ENCODE measurements at places on chromosomes 11 and 22.

GRCh38 chr11:44112091-44112821 lies 16.8 kb downstream of the EXT2 start:
- DNase-seq: no peak

DNA sequence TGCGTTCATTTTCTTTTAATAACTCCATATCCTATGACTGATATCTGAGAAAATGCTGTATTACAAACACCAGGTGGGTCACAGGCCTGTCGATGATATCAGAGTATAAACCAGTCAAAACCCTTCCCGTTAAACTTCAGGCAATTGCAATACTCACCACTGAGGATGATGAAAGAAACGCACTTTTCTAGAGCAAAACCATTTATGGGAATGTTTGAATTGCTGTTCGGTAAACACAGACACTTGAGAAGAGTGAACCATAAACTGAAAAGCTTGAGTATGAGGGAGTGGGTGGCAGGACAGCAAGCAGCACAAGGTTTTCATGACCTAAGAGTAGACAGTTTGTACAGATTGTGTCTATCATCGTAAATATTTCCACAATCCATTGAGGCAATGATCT lies 139.8 kb upstream of the CEP126 start:
- DNase-seq: no peak

GRCh38 chr11:76615950-76616349 lies 54.6 kb downstream of the LRRC32 start:
- DNase-seq: no peak

DNA sequence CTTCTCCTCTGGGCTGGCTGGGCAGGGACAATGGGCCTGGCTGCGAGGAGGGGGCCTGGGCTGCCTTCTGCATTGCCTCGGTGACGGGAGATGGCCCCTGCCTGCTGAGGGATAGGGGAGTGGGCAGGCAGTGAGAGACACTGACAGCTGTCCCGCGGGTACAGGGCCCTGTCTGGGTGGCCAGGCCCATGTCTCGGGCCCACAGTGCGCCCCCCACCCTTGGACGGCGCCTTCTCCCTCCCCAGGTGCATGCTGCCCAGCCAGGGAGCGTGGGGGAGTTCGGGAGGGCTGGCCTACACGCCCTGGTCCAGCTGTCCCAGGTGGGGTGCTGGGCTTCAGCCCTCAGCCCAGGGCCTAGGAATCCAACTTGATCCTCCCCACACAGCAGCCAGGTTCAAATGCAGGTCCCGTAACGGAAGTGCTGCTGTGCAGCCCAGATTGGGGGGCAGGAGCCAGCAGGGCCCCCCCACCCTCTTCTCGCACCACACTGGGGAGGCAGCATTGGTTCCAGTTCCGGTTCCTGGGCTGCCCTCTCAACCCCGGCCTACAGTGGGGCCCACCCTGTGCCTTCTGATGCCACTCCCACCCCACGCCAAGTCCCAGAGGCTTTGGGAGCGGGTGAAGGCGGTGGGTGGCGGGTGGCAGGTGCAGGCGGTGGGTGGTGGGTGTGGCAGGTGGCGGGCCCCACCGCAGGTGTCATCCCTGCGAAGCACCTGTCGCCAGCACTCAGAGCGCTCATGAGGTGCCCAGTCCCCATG lies 7.3 kb upstream of the TSSC4 start:
- no peak for DNase-seq

DNA sequence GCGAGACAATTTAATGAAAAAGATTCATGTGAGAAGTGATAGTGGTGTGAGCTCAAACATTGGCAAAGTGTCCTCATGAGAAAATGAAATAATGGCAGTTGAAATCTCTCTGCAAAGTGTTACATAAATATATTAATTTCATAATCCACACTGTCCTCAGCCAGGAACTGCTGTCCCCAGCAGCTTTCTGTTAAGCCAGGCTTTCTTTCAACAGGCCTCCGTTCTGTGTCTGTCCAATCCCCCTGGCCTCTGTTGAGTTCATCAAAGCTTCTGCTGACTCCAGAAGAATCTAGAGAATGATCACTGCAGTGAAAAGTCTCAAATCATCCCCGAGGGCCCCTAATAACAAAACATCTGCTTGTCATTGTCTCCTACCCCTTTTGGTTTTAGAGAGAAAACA lies 10.0 kb upstream of the ASCC2 start:
- no peak for DNase-seq

- no peak for DNase-seq
Observed at GRCh38 chr11:62688491-62688890, 839 bp downstream of the LRRN4CL start.

- DNase-seq: peak; percentile 40
Observed at GRCh38 chr11:120272303-120272702, 32.4 kb downstream of the POU2F3 start.

- DNase-seq: no peak
Observed at GRCh38 chr11:67277231-67277961, 11.1 kb downstream of the GRK2 start.

DNA sequence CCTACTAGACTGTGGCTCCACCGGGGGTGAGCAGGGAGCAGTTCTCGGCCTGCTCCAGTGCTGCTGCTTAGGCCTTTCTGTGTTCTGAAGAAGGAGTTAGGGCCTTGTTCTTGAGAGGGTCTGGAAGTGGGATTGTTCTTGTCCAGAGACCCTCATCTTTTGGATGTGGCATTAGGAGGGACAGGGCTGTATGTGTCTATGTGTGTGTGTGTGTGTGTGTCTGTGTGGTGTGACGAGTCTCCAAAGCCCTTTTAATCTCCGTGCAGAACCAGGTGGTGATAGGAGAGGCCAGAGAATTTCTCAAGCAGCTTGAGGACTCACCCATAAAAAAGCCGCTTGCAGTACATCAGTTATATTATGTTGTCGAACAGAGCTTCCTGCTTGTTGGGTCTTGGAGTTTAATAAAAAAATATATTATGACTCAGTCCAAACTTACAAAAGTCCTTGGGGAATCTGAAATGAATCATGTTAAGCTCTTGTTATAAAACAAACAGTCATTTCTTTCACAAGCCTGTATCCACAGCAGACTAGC lies 196.5 kb downstream of the TENM4 start:
- DNase-seq: peak; percentile 70

GRCh38 chr22:49964136-49965090 lies 3.8 kb downstream of the PIM3 start:
- DNase-seq: no peak

DNA sequence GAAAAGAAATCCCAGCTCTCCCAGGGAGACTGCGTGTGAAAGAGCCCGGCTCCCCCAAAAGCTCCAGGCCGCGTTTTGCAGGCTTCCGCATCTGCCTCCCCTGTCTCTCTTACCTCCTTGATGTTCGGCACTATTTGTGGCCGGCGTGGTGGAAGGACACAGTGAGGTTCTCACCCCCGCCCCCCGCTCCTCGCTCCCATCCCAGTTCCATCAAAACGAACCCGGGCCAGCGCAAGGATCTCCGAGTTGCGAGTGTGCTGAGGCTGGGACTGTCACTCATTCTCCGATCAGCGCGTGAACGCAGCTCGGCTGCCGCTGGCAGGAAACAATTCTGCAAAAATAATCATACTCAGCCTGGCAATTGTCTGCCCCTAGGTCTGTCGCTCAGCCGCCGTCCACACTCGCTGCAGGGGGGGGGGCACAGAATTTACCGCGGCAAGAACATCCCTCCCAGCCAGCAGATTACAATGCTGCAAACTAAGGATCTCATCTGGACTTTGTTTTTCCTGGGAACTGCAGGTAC lies at the start of gene NCAM1:
Gene NCAM1, plus strand, starts transcription at position 275 of the 523 bp plus-strand sequence.
- peak; percentile 87 for DNase-seq

- DNase-seq: no peak
Observed at GRCh38 chr11:77776455-77776854, 44.1 kb downstream of the RSF1 start.

GRCh38 chr11:48025293-48025983 lies 45.1 kb downstream of the PTPRJ start:
- DNase-seq: no peak

- DNase-seq: no peak
Observed at GRCh38 chr11:62579252-62579651, 5.6 kb upstream of the EEF1G start.

GRCh38 chr11:8011981-8012444 lies 24.9 kb downstream of the EIF3F start:
- peak; percentile 57 for DNase-seq

DNA sequence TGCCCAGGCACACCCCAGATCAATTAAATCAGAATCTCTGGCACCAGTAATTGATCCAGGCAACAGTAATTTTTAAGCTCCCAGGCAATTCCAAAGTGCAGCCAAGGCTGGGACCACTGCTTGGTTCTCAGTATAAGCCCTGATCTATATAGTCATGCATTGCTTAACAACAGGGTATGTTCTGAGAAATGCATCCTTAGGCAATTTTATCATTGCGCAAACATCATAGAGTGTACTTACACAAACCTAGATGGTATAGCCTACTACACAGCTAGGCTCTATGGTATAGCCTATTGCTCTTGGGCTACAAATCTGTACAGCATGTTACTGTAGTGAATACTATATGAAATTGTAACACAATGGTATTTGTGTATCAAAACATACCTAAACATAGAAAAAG lies 651 bp upstream of the C11orf42 start:
- DNase-seq: no peak

DNA sequence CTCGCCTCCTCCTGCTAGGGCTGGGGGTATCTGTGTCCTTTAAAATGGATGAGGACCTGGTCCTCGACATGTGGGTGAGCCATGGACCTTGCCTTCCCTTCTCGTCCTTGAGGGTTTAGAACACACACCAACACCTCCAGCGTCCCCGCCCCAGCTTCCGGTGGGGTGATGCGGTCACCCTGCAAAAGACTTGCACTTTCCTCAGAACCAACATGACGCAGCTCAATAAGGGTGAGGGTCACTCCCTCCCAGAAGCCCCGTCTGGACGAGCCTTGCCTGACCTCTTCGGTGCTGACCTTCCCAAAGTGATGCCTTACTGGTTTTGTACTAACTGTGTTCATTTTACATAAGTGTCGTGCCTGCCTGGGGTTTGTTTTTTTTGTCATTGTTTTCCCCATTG lies 41.0 kb downstream of the DBX1 start:
- DNase-seq: no peak

DNA sequence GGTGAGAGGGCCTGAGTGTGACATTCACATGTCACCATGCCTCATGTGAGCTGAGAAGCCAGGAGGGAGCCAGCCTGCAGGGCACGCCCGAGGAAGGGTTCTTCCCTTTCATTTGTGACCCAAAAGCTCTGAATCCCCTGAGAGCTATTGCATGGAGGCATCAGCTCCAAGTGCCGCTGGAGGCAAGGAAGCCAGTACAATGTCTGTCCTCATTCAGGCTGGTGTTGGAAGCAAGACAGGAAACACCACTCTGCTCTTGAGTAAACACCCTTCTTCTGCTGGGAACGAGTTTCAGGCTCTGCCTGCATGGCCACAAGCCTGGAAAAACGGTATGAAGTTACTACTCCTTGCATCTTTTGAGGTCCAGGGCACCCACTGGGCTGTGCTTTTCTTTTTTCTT lies 83.8 kb upstream of the LARGE1 start:
- no peak for DNase-seq

DNA sequence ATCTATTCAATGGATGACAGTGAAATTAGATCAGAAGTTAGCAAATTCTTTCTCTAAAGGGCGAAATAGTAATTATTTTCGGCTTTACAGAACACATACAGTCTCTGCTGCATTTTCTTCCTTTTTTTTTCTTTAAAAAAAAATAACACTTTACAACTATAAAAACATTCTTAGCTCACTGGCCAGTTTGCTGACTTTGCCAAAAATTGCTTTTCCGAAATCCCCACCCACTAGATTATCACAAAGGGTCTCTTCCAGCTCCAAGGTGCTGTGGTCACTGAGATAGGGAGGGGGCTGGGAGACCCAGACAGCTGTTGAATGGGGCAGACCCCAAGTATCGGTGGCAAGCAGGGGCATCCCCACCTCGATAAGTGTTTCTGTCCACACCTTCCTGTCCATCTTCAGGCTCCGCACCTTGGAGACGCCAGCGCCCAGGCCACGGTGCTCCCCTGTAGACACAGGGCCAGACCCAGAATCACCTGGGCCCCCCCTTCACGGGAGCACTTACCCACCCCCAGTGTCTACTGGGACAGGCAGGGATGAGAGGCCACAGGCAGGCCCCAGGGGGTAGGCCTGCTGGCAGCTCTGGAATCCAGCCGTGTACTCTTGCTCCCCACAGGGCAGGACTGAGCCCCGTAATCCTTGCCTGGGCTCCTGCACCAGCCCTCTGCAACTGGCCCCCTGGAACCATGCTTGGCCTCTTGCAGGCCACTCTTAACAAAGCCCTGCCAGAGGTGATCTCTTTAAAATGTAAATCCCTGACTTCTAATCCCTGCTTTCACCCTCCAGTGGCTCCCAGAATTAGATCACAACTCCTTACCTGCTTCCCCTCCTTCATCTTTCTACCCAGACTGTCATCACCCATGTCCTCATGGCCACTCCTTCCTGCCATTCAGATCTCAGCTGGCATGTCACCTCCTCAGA lies 31.5 kb upstream of the PDE2A start:
- DNase-seq: no peak

DNA sequence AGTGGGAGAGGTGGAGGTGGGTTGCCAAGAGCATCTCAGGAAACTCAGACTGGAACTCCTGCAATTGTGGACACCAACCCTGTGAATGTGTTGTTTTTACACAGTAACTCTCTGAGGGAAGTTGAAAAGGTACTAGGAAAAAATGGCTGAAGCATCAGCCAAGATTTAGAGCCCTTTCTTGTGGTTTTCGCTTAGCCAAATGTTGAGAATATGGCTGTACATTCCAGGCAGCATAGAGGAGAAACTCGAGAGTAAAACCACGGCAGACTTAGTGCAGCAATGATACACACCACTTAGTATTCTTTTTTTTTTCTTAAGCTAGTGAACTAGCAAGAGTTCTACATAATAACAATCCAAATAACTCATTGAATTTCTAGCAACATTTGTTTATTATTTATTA lies 309.7 kb upstream of the MTNR1B start:
- DNase-seq: no peak

- DNase-seq: no peak
Observed at GRCh38 chr11:102695201-102695600, 10.4 kb downstream of the MMP27 start.

DNA sequence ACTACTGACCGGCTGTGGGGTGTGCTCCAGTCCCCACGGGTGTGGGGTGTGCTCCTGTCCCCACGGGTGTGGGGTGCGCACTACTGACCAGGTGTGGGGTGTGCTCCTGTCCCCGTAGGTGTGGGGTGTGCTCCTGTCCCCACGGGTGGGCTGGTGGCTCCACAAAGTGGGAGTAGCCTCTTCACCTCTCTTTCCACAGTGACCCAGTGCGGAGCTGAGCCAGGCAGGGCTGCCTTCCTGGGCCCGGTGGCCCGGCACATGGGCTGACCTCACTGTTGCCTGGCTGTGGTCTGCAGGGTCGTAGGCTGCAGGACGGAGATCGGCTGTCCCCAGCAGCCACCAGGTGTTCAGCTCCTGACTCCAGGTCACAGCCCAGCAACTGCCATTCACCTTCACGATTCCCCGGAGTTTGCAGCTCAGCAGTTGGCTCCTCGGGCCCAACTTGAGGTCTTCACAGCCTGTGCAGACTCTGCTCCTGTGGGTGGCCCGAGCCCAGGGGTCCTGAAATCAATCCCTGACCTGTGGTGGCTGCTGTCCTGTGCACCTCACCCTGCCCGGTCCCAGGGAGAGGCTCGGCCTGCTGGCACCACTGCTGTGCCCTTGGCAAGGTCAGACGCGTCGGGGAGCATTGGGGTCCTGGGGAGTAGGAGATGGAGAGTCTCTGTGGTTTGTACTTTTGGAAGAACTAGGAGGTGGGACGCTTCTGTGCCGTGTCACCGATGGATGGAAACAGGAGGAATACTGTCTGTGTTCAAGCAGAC lies 414.3 kb downstream of the TBC1D22A start:
- DNase-seq: no peak

GRCh38 chr11:114562166-114562916 lies 2.7 kb upstream of the NXPE1 start:
- DNase-seq: no peak

Data from urothelium cell line (cell line).